Activated CD4-positive, alpha-beta T cell treated with anti-CD3 and anti-CD28 coated beads for 24 hours (primary cell): ENCODE measurements at places on chromosomes 1 and 21.

- DNase-seq, result no peak
Measured at GRCh38 chr21:41759926-41760325, 6.9 kb downstream of the RIPK4 start.

DNA sequence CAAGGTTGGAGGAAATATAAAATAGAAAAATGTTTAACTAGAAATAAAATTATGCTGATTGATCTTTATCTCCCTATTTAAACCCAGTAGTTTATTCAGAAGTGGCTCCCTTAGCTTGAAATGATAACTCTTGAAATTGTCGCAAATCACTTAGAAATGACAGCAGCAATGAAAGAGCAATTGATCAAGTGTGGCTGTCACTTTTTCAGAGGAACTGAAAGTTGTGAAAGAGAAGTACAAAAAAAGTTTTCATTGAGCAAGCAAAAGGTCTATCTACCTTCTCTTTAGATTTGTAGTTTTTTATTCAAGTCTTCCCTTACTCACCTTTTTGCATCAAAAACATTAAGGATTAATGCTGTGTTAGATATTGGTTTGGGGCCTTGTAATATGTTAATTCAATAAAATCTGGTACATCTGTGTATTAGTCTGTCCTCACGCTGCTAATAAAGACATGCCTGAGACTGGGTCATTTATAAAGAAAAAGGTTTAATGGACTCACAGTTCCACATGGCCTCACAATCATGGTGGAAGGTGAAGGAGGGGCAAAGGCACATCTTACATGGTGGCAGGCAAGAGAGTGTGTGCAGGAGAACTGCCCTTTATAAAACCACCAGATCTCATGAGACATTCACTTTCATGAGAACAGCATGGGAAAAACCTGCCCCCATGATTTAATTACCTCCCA lies 48.3 kb downstream of the LRRC8C start:
- no peak for DNase-seq

GRCh38 chr1:165647517-165647916 lies 16.5 kb downstream of the MGST3 start:
- DNase-seq, result no peak

DNA sequence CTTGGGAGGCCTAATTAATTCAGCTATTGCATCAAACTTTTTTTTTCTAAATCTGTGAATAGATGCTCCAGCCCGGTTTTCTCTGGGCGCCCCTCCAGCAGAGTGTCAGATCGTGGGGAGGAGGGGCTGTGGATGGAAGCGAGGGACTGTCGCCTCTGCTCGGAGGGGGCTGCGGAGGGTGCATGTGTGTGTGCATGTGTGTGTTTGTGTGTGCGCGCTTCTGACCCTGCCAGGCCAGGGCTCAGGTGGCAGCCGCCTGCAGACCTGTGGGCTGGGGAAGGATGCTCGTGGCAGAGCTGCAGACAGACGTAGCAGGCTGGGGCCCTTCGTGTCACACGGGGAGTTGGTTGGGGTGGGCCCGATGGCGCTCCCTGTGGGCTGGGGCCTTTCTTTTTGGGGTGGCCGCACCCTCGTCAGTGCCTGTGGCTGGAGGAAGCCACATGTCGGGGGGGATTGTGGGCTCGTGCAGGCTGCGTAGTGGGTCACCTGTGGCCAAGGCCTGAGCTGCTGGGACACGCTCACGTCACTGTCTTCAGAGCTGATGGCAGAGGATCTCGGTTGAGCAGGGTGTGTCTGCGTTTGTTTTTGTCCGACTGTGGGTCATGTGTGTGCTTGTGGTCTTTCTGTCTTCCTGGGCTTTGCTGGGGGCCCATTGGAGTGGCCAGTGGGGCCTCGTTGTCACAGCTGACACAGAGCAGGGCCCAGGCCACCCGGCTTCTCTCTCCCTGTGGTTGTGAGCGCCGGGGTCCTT lies 2.8 kb downstream of the SKI start:
- no peak for DNase-seq

DNA sequence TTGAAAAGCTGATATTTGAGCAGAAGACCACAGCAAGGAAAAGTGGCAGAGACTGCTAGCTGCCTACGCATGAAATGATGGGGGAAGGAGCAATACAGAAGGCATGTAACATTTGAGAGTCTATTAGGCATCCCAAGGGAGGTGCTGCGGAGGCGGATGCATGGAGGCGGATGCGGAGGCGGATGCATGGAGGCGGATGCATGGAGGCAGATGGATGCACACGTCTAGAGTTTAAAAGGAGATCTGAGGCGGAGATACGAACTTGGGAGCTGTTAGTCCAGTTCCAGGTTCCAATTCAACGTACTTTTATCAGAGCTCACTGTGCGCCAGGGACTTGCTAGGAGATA lies 744 bp upstream of the DDX20 start:
- DNase-seq, result peak; percentile 15
